ENCODE measurements at places on chromosomes 1 and 21.

GRCh38 chr1:159831412-159832141, 4.9 kb downstream of the SLAMF8 start:
- DNase-seq: no peak

DNA sequence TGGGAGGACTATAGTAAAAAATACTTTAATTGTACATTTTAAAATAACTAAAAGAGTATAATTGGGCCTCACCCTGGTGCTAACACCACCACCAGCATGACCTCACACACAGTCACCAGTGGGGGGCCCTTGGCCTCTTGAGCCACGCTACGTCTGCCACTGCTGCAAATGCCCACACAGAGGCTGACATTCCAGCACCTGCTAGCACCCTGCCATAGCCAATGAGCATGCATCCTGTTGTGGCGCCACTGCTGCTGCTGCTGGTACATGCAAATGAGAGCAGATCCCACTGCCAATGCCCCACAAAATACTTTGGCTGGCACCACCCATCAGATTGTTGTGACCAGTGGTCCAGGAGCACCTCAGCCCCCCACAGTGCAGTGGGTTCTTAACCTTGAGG, 31.5 kb upstream of the TNR start:
- no peak for DNase-seq

DNA sequence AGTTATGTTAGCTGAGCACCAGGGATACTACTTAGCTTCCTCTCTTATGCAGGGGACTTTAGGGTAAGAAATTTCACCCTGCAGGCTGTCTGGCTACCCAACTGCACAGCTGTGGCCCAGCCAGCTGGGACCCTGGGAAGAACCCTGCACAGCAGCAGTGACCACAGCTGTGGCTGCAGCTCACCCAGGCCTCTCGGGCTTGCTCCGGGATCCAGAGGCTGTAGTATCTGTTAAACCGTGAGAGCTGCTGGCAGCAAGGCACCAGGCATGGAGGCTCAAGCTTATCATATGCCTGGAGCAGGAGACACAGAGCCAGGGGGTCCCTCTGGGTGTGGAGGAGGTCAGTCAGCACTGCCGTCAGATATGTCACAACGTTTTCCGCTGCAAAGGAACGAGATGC, 40.3 kb downstream of the URB1 start:
- DNase-seq: no peak

DNA sequence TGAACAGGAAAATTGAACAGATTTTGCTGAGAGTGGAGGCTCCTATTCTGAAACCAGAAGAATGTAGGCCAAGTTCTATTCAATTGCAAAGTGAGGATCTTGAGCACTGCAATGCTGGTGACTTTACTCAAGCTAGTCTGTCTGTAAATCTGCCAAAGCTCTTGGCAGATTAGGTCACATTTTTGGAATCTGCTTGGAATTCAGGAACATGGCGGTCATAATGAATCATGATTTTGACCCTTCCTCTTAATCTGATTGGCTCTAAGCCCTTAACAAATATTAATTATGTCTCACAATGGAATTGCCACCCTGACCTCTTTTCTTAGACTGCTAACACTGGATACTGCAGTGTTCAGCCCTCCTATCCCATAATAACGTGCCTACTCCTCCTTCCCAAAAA, 7.2 kb upstream of the GNG12 start:
- DNase-seq: no peak

GRCh38 chr1:29542548-29542947, 306.2 kb downstream of the PTPRU start:
- DNase-seq: no peak

DNA sequence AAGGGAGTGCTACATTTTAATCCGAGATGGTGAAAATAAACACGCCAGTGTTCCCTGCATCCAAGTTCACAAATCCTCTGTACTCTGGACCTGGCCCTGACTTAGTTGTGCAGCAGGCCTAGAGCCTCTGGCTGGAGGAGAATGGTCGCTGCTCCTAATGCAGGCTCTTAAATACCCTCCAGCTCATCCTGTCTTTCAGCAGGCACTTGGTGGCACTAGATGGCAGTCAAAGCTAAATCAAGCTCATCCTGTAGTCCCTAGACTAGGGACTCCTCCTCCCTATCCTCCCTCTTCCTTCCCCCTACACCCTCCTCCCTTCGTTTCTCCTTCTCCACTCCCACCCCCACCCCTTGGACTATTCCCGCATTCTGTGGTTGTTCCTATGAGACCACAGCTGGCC, 41.6 kb upstream of the MTR start:
- DNase-seq: peak; percentile 59

DNA sequence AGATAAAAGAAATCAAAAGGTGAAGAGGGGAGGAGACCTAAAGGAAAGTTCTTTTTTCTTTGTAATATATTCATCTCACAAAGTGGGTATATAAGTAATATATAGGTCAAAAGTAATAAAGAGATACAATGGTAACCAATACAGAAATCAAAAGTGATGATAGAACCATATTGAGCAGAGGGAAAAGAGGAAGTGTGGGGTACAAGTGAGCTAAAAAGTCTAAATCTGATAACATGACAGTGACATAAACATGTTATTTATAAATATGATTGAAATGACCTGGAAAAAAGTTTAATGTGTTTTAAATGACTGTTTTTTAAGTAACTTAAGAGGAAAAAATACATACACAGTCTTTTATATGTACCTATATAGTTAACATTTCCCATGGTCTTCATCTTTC, 70.5 kb downstream of the MRPL39 start:
- no peak for DNase-seq

Measured in NB4 (cell line).